NCI-H1092 treated with DMSO at 0.1 percent for 48 hours (cell line): ENCODE measurements at places on chromosomes 1 and 21.

DNA sequence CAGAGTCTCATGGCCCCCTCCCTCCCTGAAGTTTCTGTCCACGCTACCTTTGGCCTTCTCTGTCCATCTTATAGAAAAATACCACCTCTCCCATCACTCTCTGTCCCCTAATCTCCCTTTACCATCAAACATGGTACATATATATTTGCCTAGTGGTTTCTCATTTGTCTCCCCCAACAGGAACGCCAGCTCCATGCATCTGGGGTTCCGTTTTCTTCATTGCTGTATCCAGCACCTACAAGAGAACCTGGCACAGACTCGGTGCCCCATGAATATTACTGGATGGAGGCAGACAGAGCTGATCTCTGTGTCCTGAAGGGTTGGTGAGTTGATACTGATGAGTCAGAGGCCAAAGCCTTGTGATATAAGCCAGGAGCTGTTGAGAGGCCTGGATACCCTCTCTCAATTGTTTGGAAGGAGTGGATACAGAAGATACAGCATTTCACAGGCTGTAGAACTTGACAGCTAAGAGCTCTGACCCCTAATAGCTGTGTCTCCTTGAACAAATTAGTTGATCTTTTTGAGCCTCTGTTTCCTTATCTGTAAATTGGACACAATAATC is 21.9 kb downstream of the HEYL start:
- no peak for DNase-seq

GRCh38 chr1:42043811-42044210 is 109.4 kb upstream of the GUCA2B start:
- DNase-seq = no peak

GRCh38 chr21:42040411-42041180 is 30.4 kb upstream of the ZBTB21 start:
- DNase-seq = no peak

GRCh38 chr1:50644447-50645105 is 221.3 kb upstream of the DMRTA2 start:
- no peak for DNase-seq

- DNase-seq = peak; percentile 67
These were observed 60.5 kb downstream of the ERI3 start for GRCh38 chr1:44294588-44295007.
